ENCODE measurements at places on chromosomes 1 and 21.

DNA sequence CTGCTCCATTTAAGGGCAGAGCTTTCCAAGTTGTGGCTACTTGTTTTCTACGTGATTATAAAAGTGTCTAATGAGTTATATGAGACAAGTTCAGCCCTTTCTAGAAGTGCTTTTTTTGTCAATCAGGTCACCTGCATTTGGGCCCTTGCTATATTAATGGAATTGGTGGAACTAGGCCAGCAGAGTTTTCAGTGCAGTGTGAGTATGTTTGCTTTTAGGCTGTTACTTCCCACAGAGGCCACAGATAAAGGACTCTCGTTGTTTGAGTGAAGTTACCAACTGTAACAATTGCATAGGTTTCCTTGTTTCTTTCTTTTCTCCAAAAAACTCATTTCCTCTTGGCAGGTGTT is 10.9 kb downstream of the SMAP2 start:
- no peak for DNase-seq

DNA sequence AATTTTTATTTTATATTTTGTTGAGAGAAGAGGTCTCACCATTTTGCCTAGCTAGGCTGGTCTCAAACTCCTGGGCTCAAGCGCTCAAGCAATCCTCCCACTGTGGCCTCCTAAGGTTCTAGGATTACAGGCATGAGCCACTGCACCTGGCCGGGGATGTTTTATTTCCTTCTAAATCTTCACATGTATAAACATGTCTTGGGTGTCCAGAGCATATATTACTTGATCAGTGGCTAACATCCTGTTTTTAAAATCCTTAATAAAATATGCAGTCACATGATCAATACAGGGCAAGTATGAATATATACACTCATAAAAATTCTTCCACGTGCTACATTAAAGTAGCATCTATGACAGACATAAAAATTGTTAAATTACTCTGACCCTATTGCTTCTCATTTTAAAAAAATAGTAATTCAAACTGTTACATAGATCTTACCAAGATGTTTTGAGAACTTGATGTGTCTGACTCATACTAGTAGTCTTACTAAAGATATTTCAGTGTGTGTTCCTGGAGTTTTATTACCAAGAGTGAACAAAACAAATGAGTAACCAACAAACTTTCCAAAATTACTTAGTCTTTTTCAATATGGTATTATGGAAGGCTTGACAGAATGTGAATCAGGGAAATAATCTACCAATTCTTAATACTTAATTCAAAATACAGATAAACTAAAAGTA is 222.5 kb downstream of the SLC45A1 start:
- no peak for DNase-seq

DNA sequence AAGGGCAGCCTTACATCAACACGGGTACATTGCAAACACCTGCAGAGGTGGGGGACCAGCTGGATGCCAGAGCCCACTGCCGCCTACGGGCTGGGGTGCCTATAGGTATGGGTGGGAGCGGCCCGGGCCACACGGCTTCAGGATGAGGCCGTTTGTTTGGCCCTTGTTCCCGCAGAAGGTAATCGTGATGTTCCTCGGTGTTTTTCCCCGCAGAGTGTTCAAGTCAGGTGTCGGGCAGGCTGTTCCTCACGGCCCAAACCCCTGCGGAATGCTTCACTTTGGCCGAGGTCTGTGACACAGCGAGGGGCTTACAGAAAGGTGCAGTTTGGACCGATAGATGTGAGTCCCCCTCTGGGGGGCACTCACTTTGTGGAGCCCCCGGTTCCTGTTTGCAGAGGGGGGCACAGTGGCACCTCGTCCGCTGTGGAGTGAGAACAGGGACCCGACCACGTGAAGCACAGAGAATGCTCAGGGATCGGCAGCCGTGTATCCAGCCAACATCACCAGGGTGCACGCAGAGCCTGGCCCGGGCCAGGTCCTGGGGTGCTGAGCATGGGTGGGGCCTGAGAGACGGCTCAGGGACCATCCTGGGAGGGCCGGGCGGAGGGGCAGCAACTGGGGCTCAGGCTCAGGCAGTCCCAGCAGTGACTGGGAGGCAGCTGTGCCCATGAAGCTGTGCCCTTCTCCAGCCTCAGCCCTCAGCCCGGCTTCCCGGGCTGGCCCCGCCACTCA is 453 bp upstream of the TTLL10 start:
- no peak for DNase-seq

DNA sequence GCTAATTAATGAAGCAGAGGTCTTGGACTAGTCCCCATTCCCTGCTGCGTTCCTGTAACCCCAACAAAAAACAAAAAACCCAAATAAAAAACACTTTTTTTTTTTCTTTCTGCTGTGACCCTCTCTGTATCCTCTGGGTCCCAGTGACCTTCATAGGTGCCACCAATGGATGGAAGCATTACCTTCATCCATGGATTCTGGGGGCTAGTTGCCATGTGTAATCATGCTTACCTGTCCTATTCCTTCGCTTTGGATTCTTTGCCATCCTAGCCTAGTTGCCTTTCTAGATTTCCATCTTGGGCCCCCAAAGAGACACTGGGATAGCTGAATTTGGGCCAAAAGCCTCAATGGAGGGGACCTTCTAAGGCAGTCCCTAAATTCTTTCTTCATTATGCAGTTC is 1208.7 kb downstream of the BRINP3 start:
- no peak for DNase-seq
